ENCODE measurements at places on chromosomes 1 and 21.

DNA sequence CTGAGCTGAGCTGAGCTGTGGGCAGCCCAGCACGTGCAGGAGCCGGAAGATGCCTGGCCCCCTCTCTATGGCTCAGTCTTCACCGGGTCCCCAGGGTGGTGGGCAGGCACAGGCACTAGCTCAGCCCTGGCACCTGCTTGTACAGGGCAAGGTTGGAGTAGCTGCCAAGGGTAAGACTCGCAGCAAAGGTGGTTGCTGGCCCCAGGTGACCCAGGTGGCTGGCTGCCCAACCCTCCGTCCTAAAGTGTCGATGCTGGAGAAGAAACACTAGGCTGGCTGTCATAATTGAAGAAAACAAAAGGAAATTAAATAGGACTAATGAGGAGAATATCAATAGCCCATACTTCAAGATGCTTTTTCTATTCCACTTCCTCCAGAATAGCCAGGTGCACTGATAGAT is 77.1 kb upstream of the ACTL8 start:
- DNase-seq: no peak

- no peak for DNase-seq
These were observed 3.6 kb downstream of the LPAR3 start for GRCh38 chr1:84889437-84889836.

GRCh38 chr1:156080241-156080862 is 1.9 kb downstream of the MEX3A start:
- no peak for DNase-seq

- DNase-seq: no peak
These were observed 148.4 kb upstream of the MAP1LC3C start for GRCh38 chr1:242147096-242147976.

- no peak for DNase-seq
These were observed 738 bp upstream of the CDC42BPA start for GRCh38 chr1:227318853-227319607.

DNA sequence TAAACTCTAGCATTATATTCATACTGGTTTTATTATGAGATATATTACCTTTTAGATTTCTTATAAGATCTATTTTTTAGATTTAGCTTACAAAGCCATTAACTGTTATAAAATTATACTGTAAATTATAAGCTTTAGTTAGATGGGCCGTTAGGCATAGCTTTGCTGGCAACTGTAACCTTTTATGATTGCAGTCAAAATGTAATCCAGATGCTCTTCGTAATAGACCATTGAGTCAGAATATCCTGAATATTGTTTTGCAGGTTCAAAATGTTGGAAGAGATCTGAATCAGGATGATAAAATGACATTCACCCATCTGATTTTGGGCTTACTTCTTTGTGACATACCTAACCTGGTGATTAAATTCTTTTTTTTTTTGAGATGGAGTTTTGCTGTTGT is 20.9 kb downstream of the ITSN1 start:
- no peak for DNase-seq

DNA sequence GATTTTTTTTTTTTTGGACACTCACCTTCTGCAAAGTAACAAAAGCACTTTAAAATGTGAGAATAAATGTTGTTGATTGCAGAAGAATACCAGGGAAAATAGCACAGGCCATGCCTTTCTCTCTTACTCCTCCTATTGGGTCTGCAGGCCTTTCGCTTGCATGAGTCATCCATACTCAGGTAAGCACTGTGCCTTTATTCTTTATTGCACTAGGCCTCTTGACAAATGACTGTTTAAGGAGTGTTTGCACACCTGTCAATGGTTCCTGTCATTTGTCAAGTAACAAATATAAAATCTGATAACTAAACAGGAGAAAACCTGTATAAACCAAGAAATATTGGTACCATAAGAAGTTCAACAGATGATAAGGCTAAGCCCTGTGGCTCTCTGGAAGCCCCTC is 106.5 kb downstream of the RGS7 start:
- DNase-seq: no peak

DNA sequence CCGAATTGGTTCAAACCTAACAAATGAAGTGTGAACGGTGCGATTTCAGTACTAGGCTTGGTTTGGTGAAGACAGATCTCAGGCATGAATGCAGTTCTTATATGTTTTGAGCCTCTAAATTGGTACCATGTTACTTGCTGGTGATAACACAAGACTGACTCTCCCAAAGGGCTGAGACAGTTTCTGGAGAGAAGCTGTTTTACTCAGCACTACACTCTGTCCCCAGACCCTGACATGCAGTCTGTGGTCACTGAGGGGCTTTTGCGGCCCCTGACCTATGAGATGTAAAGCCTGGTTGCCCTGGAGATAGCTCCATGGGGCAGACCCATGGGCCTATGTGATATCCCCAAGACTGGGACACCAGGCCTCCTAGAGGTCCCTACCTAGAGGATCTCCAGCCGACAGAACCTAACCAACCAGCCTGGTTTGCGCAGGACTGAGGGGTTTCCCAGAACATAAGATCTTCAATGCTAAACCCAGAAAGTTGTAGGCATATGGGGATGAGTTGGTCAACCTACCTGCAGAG is 19.4 kb upstream of the FOXE3 start:
- no peak for DNase-seq

DNA sequence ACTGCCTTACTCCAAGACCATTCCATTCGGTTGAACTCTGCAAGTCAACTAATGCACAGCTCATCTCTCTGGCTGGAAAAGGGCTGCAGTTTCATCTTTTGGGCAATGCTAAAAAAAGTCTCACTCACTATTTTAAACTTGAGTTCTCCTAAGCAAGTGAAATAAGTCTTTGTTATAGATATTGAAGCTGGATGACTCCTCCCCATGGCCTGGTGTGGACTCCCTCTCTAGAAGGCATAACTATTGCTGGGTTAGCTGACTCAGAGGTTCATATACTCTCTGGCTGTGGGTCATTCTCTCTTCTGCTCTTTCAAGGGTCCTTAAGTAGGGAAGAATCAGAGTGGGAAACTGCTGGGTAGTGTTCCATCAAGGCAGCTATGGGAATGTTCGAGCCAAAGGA is 88.0 kb downstream of the XCL2 start:
- DNase-seq: no peak

GRCh38 chr1:111742938-111743549 is 3.8 kb upstream of the INKA2 start:
- no peak for DNase-seq

- no peak for DNase-seq
These were observed 21.9 kb upstream of the TRIM67 start for GRCh38 chr1:231139659-231140654.

DNA sequence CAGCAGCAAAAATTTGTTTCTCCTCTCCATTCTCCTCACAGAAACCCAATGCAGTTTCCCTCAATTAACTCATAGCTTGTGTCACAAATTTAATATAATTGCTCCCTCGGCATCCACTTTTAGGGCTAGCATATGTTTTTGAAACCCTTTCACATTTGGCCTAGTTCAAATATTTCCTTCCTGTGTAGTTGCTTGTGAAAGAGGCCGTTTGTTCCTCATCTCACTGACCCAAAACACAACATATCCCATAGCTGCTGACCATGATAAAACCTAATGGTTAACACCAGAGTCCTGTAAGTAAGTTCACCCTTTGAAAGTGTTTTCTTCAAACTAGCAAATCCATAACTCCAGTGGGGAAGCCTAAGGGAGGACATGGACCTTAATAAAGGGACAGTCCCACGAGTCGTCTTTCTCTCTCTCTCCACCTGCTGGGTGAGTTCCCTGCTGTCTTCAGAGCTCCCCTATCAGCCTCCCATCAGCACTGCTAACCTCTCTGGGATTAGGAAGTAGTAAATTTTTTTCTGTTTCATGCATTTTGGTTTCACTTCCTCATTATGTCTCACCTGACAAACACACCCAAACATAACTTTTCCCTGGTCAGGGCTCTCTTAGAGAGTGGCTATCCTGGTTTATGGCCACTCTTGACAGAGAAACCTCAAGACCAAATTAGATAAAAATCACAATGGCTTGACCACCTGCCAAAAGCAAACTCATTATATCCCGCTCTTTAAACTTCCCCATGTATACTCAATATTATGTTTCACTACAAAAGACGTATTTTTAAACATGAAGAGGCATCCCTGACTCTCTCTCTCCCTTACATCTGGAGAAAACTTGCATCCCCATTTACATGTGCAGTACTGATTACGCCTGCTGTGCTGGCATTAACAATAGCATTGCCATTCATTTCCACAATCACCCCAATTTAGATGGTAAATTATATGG is 177.7 kb upstream of the HP1BP3 start:
- no peak for DNase-seq

DNA sequence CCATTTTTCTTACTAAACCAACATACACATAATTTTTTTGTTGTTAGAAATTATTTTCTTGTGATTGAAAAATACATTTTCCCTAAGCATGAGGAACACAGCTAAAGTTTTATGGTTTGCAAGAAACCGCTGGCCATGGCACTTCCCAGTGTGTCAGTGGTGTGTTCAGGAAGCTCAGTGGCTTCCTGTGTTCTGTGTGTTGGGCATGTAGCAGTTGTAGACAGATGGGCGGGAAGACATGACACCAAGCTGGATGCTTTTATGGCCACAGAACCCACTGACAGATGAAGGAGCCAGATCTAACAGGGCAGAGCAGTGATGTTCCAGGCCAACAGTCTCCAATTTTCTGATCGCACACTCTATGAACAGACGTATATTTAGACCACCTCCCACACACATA is 119.8 kb downstream of the GALNT2 start:
- no peak for DNase-seq

DNA sequence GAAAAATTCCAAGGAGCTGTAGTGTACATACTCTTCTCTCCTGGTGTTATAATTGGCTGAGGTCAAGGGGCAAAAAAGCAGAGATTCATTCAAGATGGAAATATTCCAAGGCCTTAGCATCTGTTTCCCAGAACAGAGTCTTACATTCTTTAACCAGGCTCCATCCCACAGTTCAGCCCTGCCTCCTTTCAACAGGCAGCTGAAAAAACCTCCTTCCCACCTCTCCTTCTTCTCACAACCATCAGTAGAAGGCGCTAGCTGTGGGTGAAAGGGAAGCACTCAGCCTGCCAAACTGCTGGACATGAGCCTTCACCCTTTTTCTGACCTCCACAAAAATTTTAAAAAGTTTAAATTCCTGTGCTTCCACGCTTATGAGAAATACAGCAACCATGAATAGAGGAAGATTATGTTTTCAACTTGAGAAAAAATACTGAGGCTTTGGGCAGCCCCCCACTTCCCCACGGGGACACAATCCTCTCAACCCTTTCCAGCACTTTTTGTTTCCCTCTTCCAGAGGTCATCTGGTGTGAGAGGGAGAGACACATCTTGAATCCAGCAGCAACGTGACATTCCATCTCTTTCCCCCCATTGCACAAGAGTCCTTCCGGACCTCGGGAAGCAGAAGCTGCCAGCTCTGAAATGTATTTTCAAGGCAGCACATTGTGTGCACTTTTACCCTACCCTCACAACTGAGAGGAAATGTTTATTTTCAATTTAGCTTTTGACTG is 43.2 kb upstream of the FMO2 start:
- DNase-seq: no peak

GRCh38 chr1:31434101-31434871 is 21.3 kb downstream of the SERINC2 start:
- no peak for DNase-seq

- DNase-seq: no peak
These were observed 296.3 kb downstream of the NFIA start for GRCh38 chr1:61378494-61379180.

DNA sequence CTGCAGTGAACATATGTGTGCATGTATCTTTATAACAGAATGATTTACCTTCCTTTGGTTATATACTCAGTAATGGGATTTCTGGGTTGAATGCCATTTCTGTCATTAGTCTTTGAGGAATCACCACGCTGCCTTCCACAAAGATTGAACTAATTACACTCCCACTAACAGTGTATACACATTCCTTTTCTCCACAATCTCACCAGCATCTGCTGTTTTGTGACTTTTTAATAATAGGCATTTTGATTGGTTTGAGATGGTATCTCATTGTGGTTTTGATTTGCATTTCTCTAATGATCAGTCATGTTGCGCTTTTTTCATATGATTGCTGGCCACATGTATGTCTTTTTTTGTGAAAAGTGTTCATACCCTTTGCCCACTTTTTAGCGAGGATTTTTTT is 680.5 kb downstream of the PTPRC start:
- DNase-seq: no peak

DNA sequence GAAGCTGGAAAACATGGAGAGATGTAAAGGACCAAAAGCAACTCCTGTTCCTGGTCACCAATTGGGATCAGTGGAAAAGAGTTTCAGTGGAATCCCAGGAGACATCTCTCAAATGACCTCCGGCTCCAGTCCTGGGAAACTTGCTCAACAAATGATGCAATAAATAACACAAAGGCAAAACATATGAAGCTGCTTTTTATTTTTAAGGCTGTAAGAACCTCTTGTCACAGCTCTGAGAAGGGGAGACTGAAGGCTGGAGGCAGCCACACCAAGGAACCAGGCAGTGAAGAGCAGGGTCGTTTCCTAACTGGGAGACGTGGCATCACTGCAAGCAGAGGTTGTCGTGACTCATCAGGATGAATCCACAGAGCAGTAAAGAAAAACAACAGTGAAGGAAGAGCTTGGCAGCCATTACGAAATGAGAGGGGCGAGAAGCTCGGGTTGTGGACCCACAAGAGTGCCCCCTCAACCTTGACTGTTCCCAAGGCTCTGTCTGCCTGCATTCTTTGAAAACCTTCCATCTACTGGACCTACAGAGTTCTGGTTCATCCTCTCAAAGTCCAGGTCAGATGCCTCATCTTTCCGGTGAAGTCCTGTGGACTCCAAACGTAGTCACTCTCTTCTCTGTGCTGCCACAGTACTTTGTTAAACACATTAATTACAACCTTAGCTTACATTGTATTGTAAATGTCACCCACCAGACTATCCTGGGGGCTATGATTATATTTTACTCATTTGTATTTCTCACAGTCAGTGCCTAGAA is 32.1 kb downstream of the JAK1 start:
- no peak for DNase-seq

DNA sequence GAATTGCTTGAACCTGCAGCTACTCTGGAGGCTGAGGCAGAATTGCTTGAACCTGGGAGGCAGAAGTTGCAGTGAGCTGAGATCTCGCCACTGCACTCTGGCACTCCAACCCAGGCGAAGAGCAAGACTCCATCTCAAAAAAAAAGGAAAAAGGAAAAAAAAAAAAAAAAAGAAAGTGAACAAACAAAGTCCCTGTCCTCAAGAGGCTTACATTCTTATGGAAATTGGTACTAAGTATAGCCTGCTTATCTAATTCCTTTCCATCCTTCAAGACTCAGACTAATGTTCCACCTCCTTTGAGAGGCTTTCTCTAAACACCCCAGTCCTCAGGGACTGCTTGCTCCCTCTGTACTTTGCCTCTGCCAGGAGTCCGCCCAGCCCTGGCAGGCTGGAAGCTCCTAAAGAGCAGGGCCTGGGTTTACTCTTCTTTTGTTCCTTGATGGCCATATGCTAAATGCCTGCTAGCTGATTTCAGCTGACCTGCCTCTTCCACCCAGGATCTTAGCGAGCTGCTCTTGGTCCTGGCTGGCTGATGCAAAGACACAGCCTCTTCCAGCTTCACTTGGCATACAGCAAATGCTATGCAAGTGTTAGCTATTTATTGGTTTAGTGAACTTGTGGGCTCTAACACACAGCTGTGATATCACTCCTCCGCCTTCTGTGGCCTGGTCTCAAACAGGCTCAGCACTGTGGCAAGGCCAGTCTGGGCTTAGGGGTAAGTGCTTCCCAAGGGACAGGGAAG is 9.8 kb downstream of the SLC9A1 start:
- DNase-seq: no peak
